ENCODE measurements at places on chromosomes 3 and 15.

GRCh38 chr3:4060064-4060463, 243.1 kb upstream of the SETMAR start:
- peak; percentile 23 for DNase-seq

GRCh38 chr3:67037615-67038014, 39.5 kb downstream of the KBTBD8 start:
- DNase-seq = no peak

GRCh38 chr15:79529157-79529785, 97.1 kb downstream of the MINAR1 start:
- DNase-seq = no peak

DNA sequence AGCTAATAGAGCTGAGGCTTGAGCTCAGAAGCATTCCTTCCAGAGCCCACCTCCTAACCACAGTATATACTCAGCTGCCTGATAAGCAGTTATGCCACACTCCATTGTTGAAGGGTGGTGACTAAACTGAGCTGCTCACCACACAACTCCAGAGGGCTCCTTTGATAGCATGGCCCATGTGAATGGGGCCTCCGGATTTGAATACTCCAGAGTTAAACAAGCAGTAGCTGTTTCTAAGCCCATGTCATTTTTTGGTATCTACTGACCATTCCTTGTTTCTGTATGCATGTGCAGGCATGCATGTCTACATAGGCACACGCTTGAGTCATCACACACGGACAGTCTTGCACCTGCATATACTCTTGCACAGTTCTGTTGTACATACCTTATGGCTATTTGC, 28.9 kb downstream of the IGSF10 start:
- DNase-seq = no peak

GRCh38 chr3:185397676-185398075, 34.7 kb downstream of the MAP3K13 start:
- DNase-seq = peak; percentile 34

GRCh38 chr3:87041191-87041590, 50.2 kb upstream of the VGLL3 start:
- no peak for DNase-seq

GRCh38 chr3:10192953-10193691, 28.4 kb downstream of the IRAK2 start:
- DNase-seq = no peak

DNA sequence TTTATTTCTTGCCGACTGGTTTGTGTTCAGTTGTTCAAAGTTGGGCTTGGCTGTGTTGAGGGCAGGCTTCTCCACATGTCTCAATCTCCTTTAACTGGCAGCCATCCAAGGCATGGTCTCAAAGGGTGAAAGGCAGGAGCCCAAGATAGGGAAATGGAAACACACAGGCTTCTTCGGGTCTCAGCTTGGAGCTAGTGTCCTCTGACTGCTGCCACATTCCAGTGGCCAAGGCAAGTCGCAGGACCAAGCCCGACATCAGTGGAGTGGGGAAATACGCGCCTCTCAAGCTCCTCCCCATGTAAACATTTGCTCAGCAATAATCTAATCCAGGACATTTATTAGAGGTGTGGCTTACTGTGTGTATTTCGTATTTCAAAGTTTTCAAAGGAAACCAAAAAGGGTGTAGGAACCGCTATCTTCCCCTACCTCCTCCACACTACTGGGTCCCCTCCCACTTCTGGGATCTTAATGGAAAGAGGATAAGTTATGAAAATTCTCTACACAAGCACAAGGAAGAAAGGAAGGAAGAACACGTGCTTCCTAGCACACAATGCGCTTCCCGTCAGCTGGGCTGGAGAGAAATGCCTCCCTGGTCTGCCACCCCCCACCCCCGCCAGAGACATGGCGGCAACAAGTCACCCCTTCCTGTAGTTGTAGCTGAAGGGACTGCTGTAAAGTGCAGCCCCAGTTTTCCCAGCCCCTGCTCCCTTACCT, 181.7 kb downstream of the FAM43A start:
- DNase-seq = no peak

DNA sequence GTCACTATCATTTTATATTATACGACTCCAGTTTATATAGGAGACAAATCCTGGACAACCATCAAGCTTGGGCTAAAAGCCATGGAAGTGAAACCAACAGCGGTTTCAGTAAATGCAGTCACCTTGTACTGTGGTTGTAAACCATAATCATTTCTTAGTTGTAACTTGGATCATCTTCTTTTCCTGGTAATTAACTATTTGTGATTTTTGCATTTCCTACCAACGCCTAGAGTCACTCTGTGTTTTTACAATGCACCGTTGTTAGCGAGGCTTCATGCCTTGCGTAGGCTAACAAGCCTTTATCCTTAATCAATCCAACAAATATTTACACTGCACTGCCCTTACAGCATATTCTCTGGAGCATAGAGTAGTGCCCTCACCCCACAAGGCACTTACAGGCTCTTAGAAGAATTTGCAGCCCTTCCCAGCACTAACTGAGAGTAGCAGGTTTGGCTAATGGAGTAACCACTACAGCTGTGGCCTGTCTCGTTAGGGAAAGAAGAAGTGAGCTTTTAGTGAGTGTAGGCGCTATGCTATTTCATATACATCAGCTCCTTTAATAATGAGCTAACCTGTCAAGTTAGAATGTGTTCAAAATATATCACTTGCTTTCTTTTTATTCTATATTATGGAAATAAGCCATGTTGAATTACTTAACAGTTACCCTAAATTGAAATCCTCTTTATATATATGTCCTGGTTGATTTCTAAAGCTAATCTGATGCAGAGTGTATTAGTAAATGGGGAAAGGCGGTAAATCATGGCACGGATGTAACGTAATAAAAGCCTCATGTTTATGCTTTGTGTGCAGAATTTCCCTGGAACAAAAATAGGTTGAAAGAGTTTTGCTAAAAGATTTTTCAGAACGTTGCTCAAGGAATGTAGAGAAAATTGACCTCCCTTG, 62.8 kb downstream of the ABHD2 start:
- no peak for DNase-seq

DNA sequence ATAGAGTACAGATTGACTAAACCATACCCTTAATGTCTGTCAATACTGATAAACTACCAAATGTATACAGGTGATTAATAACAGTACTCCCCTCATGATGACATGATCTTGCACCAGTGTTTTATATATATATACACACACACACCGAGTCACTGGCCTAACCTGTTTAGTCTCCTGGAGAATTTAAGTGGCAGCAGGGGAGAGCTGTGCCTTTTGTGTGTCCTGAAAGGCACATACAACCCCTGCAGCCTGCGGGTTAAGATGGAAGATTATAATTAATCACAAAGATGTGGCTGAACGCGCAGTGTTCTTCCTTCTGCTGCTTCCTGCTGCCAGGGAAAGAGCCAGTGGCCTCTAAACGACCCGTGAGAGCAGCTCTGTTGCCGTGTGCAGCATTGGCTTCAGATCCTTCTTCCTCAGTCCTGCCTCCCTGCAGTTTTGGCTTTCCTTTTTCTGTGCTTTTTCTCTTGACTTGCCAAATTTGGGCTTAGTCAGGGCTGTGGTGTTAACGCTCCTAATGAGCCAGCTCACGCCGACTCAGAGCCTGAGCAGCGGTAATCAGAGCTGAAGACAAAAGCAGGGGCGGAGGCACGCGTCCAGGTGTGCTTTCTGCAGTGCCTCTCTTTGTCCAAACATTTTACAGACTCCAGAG, 42.5 kb upstream of the UBE3A start:
- peak; percentile 35 for DNase-seq

DNA sequence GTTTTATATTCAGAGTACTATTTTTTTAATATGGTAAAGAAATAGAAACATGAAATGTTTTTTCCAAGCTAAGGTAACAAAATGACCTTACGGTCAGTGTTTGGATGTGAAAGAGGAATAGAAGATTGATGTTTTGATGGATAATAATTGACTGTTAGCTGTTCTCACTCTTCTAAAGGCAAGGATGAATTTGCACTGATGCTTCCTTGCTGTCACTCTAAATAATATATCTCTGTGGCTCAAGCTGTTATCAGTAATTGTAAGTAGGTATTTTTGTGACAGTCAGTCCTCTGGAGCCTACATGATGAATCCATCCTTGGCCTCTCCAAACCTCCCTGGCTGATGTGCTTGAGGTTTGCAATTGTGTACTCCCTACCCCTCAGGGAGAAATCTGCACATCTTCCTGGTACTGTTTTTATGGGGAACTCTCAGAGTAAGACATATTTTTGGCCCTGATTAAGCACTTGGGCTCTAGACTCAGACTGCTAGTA, 283.7 kb downstream of the NLGN1 start:
- no peak for DNase-seq

DNA sequence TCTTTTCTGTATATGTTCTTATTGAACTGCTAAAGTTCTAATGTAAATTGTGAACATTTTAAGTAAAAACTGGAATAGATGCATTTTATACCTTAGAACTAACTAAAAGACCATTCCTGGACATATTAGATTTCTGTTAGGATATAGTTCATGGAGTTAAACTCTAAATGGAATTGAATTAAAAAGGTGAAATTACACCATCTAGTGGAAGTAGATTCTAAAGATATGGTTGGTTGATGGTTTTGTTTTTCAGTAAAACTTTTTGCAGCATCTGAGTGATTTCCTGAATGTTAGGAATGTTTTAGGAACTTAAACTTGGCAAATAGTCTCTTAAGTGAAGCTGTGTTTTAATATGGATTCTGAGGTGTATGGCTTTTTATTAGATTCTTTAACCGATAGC, 96.8 kb downstream of the SLMAP start:
- no peak for DNase-seq

DNA sequence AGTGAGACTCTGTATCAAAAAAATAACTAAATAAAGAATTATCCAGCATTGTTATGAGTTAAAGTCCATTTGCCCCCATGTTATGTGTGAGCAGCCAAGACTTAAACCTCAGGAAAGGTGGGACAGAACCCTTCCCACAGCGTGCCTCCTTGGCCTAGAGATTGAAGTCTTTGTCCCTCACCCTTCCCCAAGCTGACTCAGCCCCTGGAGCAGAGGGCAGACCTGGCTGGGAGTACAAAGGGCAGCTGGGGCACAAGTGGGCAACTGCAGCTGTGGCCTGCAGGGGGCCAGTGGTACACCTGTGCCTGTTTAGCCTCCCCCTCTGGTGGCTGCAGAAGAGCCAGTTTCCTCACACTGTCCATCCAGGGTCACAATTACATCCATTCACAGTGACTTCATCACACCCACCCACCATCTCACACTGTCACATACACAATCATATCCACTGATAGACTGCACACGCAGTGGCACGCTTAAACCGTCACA, 940 bp upstream of the ACY1 start:
- no peak for DNase-seq

- no peak for DNase-seq
Observed at GRCh38 chr3:114639171-114639570, 345.3 kb downstream of the TIGIT start.

DNA sequence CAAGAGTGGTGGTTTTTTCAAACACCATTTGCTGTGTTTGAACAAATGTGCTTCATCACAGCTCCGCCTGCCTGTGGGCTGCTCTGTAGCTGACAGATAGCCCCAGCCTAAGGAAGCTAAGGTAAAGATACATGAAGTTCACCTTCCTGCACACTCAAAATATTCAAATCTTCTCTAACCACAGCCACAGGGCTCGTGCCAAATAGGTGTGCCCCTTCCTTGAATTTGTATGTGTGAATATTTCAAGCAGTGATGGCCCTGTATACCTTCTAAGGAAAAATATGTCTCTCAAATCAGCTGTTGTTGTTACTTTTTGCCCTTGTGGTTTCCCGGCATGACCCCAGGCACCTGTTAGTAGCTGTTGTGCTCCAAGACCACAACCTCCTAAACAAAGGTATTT, 92.8 kb downstream of the CCNL1 start:
- no peak for DNase-seq

DNA sequence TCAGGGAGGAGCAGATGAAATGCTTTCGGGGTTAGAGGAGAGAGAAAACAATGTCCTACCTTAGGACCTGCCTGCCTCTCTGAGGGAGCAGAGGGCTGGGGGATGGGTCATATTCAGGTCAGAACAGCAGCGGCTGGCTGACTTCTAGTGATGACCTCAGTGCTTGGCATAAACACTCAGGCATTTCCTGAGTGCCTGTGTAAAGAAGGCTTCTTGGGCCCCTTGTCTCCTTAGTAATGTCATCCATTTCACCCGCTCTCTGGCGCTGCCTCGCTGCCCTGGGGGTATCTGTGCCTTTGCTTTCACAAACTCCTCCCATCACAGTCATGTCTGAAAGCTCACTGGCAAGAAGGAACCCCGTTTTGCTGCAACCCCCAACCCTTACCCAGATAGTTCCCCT, 82.9 kb upstream of the GSK3B start:
- peak; percentile 50 for DNase-seq

DNA sequence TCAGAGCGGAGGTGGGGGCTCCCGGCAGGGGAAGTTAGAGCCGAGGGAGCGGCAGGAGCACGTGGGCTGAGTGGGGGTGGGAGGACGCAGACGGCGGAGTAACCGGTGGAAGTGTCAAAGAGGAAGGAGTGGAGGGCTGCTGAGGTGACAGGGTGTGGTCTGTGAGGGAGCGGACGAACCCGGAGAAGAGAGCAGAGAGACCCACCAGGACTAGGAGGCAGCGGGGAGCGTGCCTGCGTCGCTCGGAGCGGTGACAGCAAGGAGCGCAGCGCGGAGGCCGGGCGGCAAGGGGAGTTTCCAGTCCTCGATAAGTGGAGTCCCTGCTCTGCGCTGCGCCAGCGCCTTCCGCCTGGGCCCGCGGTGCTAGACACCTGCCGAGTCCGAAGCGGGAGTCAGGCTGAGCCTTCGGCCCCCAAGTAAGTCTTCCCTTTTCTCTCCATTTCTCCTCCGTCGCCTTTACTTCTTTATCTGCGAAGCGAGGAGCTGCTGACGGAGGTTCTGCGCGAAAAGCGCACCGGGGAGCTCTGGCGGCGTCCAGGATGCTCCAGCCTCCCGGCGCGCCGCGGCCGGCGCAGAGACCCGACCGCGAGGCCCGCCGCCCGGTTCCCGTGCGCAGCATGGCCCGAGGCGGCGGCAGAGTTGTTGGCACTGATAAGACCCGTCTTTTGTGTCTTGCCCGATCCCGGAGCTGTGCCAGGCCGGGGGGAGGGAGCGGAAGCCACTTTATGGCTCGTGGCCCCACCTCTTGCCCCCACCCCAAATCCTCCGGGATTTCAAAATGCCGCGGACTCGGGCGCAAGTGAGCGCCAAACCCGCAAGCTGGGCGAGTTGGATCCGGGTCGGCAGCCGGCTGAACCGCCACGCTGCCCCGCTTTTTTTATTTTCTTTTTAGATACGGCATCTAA, 533.0 kb upstream of the SEMA6D start:
- DNase-seq = peak; percentile 59

GRCh38 chr15:52102463-52102862, 10.1 kb downstream of the BCL2L10 start:
- DNase-seq = no peak
